MG63 (cell line): ENCODE measurements at places on chromosomes 16 and 17.

GRCh38 chr17:78986048-78986648 lies 6.4 kb upstream of the LGALS3BP start:
- DNase-seq: no peak

DNA sequence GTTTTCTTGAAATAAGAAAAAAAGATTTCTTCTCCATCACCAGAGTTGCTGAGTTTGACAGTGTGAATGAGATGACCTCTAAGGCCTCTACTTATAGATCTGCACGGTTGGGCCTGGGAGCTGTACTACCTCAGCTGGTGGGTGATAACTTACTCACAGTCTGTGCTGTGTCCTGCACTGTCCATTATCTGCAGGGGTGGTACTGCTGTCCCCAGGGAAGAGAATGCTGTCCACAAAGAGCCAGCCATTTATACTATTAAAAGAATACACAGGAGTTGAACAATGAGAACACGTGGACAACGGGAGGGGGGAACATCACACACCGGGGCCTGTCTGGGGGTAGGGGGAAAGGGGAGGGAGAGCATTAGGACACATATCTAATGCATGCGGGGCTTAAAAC lies 655.3 kb downstream of the WWOX start:
- no peak for DNase-seq

- no peak for DNase-seq
Measured at GRCh38 chr16:53605831-53606400, 97.7 kb downstream of the RPGRIP1L start.

GRCh38 chr17:54780238-54780637 lies 120.4 kb upstream of the TOM1L1 start:
- DNase-seq: no peak

GRCh38 chr16:11372829-11373306 lies 27.6 kb downstream of the RMI2 start:
- no peak for DNase-seq

GRCh38 chr17:79874329-79874981 lies 35.2 kb upstream of the CBX4 start:
- DNase-seq: no peak

- no peak for DNase-seq
Measured at GRCh38 chr17:70091005-70091568, 16.1 kb downstream of the KCNJ16 start.

DNA sequence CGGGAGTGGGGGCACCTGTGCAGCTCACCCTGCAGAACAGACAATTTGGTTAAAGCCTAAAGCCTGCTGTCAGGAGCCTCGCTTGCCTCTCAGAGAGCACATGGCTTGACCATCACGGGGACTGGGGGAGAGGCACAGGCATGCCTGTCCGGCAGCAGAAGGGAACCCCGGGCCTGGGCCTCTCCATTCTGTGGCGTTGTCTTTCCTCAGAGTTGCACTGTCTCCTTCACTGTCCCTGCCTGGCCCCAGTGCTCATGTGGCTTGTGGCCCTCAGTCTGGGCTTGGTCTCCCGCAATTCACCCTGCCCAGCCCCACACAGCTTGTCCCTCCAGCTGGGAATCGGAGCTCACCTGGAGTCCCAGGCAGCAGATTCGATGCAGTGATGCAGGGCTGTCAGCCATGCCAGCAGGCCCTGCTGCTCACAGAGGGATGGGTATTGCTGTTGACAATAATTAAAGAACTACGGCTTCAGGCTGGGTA lies 189.9 kb downstream of the SEC14L1 start:
- DNase-seq: no peak

DNA sequence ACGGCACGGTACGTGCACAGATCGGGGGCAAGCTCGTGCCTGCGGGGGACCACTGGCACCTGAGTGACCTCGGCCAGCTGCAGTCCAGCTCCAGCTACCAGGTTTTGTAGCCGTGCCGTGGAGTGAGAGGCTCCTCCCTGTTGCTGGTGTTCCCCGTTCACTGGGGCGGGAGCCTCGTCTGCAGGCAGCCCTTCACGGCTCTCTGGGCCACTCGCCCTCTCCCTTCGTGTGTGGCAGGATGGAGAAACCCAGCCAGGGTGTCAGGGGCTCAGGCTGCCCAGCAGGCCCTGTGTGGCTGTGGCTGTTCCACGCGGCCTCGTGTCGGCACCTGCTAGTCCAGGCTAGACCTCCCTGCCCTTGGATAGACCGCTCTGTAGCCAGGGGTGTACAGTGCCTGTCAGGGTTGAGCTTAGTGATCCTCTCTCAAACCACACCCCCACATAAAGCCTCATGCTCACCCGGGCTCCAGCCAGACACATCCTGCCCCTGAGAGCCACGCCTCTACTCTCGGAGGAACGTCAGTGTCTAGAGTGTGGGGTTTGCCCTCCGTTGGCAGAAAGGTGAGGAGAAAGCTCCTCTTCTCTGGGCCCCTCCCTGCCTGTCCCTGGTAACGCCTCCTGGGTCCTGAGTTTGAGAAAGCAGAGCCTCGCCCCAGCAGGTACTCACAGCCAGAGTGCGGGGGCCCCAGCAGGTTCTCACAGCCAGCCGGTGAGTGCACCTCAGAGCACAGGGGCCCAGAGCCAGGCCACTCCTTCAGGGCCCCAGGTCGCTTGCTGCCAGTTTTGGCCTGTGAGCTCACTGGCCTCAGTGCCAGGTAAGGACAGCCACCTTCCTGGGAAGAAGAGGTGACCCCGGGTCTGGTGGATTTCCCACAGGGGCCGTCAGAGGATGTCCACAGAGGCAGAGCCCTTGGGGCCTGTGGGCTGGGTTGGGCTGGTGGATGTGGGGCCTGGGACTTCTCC lies 27.7 kb downstream of the NME3 start:
- DNase-seq: no peak

GRCh38 chr16:30136971-30137605 lies 14.1 kb upstream of the MAPK3 start:
- DNase-seq: no peak

DNA sequence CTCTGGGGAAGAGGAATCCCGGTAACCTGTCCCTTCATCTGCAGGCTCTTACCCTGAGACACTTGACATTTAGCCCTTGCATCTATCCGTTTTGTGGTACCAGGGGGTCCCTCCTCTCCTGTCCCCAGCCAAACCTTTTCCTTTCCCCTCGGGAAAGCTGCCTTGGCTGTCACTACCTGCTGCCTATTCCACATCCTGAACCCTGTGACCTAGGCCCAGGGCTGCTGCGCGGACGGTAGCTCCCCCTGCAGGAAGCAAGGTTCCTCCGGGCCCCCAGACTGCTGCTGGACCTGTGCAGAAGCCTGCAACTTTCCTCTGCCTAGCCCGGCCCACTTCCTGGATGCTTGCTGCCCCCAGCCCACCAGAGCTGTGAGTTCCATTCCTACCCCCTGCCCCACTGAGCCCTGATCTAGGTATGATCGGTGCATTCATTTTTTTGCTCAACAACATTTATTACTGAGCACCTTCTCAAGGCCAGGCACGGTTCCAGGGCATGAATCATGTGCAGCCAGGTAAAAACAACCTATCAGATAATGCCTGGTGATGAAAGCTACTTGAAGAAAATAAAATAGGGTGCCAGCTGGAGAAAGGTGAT lies 10.5 kb upstream of the ALDOA start:
- no peak for DNase-seq

GRCh38 chr17:29102741-29103181 lies 59.8 kb downstream of the PIPOX start:
- DNase-seq: no peak

DNA sequence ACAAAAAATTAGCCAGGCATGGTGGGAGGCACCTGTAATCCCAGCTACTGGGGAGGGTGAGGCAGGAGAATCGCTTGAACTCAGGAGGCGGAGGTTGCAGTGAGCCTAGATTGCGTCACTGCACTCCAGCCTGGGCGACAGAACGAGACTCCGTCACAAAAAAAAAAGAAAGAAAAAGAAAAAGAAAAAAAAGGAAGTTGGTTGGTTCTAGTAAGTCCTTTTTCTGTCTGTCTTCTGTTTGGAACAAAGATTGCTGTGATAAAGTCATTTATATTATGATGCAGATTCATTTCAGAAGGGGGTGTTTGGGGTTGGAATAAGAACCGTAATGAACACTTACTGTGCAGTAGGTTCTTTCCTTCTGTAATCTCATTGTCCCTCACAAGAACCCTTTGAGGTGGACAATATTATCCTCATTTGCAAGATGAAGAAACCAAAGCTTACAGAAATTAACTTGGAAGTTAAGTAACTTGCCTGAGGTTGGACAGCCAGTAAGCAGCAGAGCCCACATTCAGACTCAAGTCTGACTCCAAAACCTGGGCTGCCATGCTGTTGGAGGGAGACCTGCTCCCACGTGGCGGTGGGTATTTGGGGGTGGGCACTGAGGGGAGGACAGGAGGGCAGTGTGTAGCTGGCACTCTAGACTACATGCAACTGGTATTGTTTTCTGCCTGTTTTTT lies 10.3 kb downstream of the MINK1 start:
- no peak for DNase-seq

DNA sequence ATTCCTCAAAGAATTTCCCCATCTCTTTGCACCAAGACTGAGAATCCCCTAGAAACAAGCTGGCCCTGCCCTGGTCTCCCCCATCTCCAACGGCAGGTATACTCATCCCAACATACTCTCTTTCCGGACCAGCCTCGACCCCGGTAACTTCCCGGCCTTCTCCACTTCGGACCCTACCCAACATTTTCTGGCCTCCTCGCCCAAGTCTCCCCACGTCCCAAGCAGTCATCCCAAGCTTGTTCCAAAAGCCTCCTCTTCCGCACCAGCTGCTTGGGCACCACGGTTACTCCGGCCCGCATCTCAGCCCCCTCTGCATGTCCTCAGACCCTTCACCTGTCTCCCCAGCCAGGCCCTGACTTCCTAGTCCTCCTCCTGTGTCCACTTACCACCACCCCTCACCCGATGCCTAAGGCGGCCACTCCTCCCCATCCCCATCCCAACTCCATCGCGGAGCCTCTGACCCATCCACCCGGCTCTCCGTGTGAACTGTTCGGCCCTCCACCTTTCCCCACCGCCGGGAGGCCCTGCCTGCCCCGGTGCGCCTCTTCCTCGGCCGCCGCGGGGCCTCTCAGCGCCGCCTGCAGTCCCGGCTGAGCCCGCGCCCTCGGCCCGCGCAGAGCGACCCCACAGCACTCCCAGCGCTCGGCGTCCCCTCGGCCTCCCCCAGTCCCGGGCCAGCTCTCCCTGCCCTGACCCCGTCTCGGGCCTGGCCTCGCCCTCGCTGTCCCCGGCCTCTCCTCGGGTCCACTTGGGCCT lies 994 bp downstream of the PITPNA start:
- DNase-seq: no peak

DNA sequence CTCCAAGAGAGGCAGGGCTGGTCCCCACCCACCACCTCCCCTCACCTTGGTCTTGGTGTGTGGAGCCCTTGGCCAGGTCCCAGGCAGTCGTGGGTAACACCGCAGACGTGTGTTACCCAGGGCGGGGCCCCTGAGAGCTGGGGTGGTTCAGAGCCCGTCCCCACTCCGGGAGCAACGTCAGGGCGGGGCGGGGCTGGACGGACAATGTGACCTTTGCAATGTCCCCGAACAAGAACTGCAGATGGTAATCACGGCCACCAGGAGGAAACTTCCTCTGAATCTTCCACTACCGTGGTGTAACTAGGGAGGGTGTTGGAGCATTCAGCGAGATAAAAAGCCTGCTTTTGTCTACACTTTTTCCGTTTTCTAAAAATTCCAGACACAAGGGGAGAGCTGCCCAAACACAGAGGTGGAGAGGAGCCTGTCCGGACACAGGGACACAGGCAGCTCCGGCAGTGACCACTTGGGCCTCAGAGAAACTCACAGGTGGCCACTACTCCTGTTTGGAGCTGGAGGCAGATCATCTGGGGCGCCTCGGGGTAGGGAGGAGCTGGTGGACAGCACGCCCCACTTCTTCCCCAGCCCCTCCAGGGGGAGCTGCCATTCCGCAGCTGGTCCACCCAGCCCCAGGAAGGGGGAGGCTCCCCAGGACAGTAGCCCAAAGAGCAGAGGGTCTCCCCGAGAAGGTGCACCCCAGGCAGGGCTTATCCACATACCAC lies 14.2 kb upstream of the SLC38A10 start:
- DNase-seq: peak; percentile 78

DNA sequence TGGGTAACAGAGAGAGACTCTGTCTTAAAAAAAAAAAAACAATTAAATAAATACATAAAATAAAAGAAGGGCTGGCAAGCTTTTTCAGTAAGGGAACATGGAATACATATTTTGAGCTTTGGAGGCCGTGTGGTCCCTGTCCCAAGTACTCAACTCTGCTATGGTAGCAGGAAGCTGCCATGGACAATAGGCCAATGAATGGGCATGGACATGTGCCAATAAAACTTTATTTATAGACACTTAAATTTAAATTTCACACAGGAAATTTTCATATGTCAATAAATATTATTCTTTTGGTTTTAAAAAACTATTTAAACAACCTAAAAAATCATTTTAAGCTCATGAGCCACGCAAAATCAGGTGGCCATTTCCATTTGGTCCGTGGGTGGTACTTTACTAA lies 3.8 kb downstream of the OTOA start:
- DNase-seq: no peak

- DNase-seq: no peak
Measured at GRCh38 chr16:84303023-84303422, 8.3 kb downstream of the WFDC1 start.

DNA sequence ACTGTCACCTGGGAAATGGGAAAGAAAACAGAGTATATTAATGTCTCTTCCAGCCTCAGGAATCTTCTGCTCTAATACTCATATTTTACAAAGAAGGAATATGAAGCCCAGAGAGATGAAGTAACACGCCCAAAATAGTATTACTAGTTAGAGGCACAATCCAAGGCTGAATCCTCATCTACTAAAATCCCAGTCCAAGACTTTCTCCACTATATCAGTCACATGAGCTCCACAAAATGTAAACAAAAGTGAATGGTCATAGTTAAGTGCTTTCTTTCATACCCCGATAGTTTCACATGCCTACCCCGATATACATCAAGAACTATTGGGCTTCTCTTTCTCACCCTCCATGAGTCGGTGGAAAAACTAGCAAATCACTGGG lies 965 bp downstream of the INTS2 start:
- DNase-seq: no peak

- DNase-seq: no peak
Measured at GRCh38 chr17:4334332-4334731, 32.1 kb downstream of the UBE2G1 start.

DNA sequence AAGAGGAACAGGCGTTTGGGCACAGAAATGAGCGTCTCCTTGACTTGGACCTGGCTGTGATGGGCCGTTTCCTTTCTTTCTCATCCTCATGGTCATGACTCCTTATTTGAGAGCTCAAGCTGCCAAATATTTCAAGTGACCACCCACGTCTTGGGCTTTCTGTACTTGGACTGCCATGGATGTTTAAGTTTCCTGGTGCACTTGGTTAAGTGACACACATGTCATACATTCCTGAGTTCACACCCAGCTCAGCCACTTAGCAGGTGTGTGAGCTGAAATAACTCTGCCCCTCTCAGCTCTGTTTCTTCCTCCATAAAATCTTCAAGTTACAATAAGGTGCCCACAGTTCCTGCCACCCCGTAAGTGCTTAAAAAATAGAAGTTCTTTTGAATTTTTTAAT lies 114.5 kb downstream of the CLEC16A start:
- no peak for DNase-seq

GRCh38 chr16:85149776-85150175 lies 37.5 kb upstream of the CIBAR2 start:
- DNase-seq: no peak
